ENCODE measurements at places on chromosomes 2 and 18. TPM values are rescaled to one million over a fixed set of nuclear protein-coding genes. Genes with fewer than 3 reads are reported as not detected.

DNA sequence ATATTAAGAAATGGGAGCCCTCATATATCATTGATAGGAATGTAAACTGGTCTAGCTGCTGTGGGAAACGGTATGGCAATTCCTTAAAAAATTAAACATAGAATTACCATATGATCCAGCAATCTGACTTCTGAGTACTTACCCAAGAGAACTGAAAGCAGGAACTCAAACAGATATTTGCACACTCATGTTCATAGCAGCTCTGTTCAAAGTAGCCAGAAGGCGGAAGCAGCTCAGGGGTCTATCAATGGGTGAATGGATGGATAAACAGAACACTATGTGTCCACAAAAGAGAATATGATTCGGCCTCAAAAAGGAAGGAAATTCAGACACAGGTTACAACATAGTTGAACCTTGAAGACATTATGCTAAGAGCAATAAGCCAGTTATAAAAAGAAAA lies 135.7 kb upstream of the NDUFV2 start:
- no peak for DNase-seq

EFR3B gene
- total RNA-seq = 31.9 TPM

DNA sequence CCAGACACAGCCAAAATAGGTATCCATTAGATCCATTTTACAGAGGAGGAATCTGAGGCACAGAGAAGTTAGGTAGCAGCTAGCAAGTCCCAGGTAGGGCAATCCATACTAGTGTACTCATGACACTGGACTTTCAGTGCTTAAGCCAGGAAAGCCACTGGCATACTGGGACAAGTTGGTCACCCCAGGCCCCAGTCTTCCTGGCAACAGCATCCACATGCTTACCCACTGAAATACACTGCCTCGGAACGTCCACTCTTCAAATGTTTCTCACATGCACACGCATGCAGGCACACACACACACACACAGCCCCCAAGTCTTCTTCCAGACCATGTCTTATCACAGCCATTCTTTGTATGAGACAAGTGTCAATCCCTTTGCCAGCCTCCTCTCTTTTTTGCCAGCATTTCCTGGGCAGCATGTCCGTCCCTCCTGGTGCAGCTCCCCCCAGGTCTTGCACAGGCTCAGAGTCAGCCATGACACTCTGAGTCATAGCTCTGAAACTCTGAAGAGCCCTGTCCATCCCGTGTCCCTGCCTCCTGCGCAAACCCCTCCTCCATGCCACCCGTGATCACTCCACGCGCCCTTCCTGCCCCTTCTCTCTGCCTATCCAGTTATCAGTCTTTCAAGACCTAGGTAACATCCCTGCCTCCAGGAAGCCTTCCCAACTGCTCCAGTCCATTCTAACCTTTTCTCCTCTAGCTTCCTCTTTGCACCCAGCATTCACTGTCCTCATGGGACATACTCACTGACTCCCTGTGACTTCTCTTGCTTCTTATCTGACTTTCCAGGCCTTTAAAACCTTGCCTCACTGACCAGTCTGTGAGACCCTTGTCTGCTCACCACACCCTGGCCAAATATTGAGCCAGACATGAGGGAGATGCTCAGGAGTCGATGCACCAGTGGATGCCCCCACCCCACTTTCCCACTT lies 10.9 kb upstream of the TEX261 start:
- DNase-seq = no peak

DNA sequence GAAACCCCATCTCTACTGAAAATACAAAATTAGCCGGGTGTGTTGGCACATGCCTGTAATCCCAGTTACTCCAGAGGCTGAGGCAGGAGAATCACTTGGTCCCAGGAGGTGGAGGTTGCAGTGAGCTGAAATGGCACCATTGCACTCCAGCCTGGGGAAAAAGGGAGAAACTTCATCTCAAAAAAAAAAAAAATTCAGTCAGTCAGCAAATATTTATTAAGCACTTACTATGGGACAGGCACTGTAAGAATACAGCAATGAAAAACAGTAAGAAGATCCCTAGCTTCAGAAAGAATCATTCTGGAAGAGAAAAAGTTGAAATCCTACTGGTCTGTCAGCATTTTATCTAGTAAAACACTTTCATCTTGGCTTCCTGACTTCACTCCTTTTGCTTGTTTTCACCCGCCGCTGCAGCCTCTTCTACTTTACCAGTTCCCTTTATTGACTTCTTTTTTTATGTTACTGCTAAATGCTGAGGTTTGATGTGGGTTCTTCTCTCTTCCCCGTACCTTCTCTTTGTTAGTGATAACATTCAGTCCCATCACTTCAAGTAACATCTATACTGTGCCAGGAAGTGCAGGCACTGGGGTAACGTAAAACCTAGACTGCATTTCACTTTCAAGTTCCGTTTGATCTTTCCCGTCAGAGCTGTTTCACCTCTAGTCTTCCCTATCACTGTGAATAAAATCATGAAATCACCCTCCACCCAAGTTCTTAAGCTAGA lies 10.8 kb upstream of the TAF4B start:
- no peak for DNase-seq

NCKAP5 gene
- 25.3 TPM for total RNA-seq

TIMM21 gene
- 30.6 TPM for total RNA-seq

CTAGE1 gene
- total RNA-seq = not detected

MC2R gene
- total RNA-seq = not detected

KIF5C gene
- total RNA-seq = 340 TPM

DNA sequence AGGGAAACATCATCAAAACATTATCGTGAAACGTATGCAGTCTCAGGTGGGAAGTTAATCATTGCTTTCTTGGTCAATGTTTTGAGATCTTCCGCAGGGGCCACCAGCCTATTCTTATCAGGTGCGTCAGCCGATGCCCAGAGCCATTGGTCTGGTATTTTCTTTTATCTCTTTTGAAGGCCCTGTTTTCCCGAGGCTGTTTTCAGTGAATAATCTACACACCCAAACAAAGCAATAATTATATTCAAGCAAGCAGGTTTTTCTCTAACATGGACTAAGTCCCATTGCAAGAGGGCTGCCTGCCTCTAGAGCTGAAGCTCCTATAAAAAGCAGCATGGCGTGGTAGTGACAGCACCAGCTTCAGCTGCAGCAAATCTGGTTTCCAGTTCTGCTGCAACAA lies 430.0 kb upstream of the ID2 start:
- DNase-seq = no peak

GRCh38 chr2:157418239-157418641 lies 25.6 kb downstream of the CYTIP start:
- DNase-seq = no peak

ALKAL2 gene
- total RNA-seq = 2.4 TPM

ARHGAP15 gene
- total RNA-seq = 2.9 TPM

FHOD3 gene
- total RNA-seq = 38.0 TPM

CNGA3 gene
- 3.0 TPM for total RNA-seq

DNA sequence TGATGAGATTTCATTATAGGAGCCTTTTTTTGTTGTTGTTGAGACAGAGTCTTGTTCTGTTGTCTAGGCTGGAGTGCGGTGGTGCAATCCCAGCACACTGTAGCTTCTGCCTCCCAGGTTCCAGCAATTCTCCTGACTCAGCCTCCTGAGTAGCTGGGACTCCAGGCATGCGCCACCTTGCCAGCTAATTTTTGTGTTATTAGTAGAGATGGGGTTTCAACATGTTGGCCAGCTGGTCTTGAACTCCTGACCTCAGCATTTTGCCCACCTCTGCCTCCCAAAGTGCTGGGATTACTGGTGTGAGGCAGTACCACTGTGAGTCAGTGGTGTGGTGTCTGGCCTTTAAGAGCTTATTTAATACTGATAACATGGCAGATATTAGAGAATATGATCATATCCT lies 60.1 kb downstream of the MOB4 start:
- DNase-seq = no peak

DNA sequence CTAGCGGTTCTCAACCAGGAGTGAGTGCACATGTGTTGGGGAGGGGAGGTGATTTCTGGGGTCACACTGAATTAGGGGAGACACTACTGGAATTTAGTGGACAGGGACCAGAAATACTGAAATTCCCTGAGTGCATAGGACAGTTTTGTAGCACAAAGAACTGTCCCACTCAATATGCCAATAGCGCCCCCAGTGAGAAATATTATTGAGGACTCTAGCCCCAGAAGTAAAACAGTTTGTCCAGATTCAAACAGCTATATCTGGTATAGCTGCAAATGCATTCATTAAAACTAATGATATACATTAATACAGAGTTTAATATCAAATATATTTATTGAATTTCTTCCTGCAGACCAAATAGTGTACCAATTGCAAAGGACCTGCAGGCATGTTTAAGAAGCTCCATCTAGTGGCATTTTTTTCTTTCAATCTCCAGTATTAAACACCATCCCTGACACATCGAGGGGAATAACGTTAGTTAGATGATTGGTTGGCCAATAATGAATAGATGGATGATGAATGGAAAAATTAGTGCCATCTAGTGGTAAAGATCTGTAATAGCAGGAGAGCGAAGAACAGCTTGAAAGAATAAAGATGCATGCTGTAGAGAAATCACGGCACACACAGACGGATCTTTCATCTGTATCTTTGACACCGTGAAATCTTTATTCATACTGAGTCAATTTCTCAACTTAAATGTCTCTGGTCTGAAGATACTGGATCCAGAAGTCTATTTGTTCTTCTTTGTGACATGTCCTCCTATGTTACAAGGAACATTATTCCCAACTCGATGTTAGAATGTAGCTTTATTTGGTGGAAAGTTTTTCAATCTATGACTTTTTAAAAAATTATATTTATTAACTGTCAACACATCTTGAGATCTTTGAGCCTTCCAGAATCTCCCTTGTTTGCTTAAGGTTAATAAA lies 62.5 kb downstream of the DHRS9 start:
- peak; percentile 32 for DNase-seq
